Activated CD8-positive, alpha-beta memory T cell treated with anti-CD3 and anti-CD28 coated beads for 36 hours (primary cell): ENCODE measurements at places on chromosomes 4 and X. TPM values are rescaled to one million over a fixed set of nuclear protein-coding genes. Genes with fewer than 3 reads are reported as not detected.

Gene SLC9B1
- total RNA-seq, result 0.82 TPM

Gene TLL1
- not detected for total RNA-seq

Gene ELK1
- total RNA-seq, result 63.4 TPM

Gene DMRTC1
- total RNA-seq, result not detected
